Stimulated activated CD8-positive, alpha-beta memory T cell treated with anti-CD3 and anti-CD28 coated beads, Interleukin-4, amount 100 ng/mL, for 24 hours (primary cell): ENCODE measurements at places on chromosomes 1 and 21.

GRCh38 chr1:26540351-26540750 lies 10.8 kb downstream of the RPS6KA1 start:
- no peak for DNase-seq

DNA sequence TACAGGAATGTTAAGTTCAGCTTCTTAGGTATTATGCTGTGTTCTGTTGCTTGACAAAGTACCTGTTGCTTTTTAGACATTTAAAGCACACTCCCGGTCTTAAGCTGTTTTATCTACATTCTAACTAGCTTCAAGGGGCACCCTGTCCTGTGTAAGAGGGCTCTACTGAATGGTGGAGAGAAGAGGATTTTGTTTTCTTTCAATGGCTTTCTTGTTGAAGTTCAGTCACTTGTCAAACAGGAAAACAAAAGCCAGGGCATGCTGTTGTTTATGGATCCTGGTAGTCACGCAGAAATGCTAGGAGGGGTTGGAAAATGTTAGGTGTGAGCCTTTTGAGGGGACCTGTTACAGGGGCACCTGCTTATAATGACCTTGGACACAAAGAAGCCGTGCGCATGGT lies 30.7 kb downstream of the PGM1 start:
- no peak for DNase-seq

- DNase-seq = no peak
Observed at GRCh38 chr1:170587253-170587593, 55.3 kb downstream of the GORAB start.

GRCh38 chr1:226407497-226408284 lies at the start of gene PARP1:
TSS of gene PARP1 (minus strand) at chr1:226408093. CDS start at chr1:226407929, 164 bp downstream.
- DNase-seq = peak; percentile 77

DNA sequence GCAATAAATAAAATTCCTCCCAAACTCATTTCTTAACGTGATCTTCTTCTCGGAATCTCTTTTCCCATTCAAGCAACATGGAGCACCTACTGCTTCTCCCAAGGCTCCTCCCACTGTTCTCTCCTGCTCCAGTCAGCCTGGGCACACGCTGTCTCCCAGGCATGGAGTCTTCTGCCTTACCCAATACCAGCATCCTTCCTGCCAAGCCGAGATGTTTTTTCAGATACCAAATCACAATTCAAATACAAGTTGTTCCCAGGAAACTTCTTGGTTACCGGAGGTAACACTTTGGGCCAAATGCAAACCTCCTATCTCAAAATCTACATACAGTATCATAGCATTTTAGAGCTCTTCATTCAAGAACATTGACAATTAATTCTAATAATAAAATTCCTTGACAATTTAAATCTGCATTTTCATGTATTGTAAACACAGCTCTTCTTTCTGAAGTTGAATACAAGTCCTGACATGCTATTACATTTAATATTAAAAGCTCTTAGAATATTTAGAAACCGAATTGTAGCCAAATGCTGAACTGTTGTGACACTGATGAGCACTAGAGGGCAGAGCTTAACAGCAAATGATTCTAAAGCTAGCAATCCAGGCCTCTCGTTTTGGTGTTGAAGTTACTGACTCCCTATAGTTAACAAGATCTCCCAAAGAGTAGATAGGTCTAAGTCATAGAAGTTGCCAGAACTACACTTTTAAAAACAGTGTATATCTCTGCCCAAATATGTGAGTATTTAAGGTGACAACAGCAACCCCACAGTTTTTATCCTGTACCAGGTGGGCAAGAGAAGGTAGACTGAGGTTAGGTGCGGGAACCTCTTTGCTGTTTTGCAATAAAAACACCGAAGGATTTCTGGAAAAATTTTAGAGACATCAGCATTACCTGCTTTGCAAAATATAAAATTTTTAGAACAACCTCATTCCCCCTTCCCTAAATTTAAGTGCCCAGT lies 52.3 kb downstream of the BCAR3 start:
- no peak for DNase-seq

DNA sequence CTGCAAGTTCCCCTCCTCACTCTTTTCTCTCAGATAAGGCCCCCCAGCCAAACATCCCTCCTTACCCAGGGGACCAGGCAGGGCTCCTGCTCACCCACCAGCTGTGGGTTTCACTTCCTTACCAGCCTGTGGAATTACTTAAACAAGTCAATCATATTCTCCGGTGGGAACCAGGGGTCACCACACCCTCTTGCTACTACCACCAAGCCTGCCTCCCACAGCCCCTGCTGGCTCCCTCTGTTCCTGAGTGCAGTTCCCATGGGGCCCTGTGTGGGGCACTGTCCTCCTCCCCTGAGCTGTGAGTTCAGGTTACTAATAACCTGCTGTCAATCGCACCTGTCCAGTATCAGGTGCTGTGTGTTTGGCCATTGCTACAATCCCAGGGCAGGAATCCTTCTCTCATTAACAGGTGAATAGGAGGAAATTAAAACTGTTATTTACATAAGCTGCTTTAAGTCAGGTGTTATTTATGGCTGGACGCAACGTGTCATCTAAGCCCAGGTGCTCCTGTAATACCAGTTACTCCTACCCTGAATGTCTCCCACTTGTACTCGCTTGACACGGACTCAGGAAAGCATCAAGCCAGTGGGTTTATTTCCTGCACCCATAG lies 53.1 kb upstream of the LBR start:
- peak; percentile 32 for DNase-seq

DNA sequence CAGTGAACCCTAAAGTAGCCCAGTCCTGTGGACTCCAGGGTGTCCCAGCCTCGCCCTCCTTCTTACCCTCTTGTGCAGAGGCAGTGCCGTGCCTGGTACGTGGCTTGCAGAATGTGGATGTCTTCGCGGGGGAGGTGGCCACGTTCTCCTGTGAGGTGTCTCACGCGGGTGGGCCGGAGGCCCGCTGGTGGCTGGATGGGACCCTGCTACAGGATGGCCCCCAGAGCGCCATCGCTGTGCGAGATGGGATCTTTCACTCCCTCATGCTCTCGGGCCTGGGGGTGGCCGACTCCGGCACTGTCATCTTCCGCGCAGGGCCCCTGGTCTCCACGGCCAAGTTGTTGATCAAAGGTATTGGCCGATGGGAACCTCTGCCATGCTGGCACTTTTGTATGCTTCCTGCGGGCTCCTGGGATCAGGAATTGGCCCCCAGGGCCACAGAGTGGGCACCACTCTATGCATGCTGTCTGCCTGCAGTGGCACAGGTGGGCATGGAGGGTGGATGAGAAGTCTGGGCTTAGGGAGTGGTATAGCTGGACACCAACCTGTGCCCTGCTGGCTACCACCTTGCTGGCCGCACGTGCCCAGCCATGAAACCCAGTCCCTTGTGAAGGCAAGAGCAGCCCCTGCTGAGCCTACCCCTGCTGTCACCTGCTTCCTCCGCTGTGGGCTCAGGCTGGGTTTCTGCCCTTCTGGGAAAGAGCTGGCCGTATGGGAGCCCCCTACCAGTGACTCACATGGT lies 92.9 kb downstream of the TRIM11 start:
- no peak for DNase-seq

- no peak for DNase-seq
Observed at GRCh38 chr21:16304174-16305095, 574.7 kb downstream of the USP25 start.

DNA sequence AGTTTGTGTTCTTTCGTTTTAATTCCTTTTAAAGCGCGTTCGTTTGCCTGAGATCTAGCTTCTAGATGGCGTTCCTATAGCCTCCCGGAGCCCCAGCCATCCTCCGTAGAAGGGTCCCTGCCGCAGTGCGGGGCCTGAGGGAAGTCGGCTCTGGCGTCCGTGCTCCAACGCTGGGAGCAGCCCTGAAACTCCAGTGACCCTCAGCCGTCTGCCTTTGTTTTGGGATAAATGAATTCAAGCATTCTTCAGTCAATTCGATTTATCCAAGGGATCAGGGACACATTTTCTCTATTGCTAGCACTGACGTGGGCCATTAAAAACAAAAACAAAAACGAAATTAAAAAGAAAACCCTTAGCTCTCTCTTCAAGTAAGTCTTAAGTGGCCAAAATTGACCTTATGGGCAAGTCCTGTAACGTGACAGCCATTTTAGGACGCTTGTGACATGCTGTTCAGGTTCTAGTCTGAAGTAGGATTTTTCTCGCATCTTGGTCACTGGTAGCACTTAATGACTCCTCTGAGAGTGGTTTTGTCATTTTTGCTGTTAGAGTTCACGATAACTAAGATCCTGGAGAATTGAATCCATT lies 742 bp upstream of the HSPA13 start:
- peak; percentile 6 for DNase-seq

DNA sequence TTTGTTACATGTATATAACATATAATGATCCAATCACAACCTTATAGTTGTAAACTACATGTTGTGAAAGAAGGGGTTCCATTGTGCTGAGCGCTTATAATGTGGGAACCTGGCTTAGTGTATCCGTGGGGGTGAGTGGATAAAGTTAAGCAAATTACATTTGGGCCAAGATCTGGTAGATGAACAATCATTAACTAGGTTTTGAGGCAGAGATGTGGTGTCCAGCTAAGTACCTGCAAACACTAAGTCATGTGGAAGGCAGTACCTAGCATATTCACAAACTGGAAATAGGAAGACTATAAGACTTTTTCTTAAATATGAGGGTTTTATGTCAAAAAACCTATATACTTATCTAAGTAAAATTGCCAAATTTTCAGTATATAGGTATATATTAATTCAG lies 167.2 kb upstream of the PDE4B start:
- no peak for DNase-seq

GRCh38 chr1:9444532-9444931 lies 94.7 kb upstream of the SLC25A33 start:
- no peak for DNase-seq

- no peak for DNase-seq
Observed at GRCh38 chr1:29853716-29854330, 617.5 kb downstream of the PTPRU start.

- DNase-seq = no peak
Observed at GRCh38 chr21:28445141-28445830, 547.4 kb downstream of the LTN1 start.

DNA sequence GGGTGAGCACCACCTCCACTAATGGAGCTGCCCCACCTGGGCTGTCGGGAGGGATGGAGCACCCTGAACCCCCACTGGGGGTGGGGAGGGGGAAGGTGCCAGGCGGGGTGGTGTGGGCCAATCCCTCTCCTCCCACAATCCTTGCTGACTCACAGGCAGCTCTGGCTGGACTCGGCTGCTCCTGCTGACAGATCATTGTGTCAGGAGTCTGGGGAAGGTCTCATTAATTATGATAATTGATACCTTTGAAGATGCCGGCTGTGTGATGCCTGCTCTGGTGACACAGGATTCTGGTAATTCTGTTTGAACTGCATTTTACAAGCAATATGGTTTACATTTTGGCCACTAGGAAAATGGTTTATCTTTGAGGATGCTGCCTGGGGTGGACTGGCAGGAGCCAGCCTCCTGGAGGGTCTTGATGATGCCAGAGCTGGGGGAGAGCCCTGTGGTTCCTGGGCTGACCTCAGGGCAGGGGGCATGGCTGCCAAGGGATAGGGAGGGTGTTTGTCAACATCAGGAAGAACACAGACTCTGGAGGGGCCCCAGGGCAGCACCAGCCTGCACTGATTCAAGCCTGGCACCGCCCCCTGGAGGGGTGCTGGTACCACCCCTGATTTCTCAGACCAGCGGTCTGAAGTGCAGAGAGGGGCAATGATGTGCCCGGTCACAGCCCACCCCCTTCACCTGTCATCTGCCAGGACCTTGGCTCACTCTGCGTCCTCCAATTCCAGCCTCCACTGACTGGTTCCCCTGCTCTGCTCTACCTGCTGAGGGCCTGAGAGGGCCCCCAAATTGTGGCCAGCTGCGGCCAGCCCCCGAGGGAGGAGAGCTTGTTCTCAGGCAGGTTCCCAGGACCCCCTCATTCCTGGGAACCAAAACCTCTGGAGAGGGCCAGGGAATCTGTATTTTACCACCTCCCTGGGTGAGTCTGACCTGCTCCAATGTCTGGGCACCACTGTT lies 338.8 kb downstream of the MATN1 start:
- DNase-seq = no peak

DNA sequence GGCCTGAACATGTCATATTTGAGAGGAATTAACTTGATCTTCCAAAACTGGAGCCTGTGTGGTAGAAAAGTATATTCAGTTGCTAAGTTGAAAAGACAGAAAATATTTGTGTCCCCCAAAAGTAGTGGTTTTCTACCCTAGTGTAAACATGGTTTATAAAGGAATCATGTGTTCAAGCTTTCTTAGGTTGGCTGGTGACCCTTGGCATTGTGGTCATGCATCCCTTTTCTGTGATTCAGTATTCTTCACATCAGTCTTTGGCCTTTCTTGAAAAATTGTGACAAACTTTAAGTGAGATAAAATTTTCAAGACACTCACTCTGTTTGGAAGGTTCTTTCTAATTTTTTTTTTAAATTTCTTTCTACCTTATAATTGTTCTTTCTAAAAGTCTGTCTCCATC lies 193.2 kb downstream of the DHRS3 start:
- no peak for DNase-seq

DNA sequence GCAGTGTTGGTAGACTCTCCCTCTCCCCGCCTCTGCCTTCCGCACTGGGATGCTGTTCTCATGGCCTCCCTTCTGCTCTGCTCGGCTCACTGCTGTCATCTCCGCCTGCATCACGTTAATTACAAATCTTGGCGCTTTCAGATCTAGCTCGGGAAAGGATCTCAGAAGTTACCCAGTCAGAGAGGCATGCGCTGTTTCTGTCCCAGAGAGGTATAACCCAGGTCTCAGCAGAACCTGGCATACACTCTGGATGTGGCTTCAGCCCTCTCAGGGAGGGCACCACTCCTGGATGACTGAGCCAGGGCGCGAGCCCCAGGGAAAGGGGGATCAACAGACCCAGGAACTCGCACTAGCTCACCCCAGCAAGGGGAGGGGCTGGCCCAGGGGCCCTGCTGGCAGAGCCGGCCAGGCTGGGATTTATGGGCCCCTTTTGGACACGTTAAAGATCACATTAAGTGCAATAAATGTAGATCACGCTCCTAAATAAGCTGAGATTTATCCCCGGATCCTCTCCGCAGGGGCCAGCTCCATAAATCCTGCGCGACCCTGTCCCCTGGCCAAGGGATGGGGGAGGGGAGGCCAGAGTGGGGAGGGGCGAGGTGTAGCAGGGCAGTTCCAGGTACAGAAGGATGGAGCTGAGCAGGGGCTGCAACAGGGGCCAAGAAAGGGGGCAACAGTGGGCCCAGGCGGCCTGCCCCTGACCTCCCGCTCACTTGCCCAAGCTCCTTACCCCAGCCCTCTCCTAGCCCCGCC lies 101.3 kb upstream of the ZBTB40 start:
- no peak for DNase-seq

DNA sequence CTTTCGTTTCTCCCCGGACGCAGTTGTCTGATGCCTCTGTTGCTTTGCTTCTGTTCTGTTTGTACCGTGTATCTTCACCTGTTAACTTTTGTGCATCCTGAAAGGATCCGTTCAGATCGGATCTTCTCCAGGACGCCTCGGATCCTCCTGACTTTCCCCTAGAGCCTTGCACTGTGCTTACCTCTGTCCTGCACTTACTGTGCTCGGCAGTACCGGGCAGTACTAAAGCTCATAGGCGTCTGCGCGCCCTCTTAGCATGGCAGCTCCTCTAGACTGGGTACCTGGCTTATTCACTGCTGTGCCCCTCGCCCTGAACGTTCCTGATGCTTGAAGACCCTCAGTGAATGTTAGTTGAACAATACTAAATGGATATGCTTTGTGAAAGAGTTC lies 934 bp downstream of the SCP2 start:
- no peak for DNase-seq
